ENCODE measurements at places on chromosomes 6 and 20.

DNA sequence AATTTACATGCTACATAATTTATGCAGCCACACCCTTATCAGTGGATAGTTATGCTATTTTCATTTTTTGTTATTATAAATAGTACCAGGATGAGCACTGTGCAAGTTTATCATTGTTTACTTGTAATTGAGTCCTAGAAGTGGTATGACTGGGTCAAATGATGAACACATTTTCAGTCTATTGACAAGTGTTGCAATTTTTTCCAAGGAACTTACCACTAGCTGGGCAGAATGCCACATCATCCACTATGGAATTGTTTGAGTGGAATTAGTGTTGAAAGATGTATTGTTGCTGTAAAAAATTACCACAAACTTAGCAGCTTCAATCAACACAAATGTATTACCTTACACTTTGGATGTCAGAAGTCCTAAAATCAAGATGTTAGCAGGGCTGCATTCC is 38.1 kb upstream of the OPN5 start:
- no peak for DNase-seq

DNA sequence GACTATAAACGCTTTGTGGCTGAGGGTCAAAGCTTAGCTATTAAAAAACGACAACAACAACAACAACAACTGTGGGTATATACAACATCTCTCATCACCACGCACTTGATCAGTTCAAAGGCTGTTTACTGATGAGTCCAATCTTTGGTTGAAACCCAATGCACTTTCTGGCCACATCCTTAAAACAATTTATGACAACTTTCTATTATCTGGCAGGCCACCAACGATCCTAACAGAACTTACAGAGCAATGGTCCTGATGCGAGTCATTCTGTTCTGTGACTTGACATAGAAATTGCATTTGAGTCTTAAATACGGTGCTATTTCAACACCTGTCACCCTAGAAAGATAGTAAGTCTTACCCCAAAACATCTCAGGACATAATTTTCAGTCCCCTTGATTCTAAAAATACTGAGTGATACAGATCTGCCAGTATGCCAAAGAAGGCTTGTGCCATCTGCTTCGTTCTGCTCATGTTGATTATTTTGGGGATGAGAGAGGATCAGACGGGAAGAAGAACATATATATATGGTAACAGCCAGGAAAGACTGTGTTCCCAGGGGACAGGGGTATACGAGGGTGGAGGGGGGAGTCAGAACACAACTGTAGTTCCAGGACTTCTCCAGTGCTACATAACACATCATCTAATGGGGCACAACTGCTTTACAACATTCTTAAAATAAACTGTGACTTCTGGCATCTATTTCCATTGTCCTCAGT is 55.8 kb downstream of the PLAGL1 start:
- no peak for DNase-seq

DNA sequence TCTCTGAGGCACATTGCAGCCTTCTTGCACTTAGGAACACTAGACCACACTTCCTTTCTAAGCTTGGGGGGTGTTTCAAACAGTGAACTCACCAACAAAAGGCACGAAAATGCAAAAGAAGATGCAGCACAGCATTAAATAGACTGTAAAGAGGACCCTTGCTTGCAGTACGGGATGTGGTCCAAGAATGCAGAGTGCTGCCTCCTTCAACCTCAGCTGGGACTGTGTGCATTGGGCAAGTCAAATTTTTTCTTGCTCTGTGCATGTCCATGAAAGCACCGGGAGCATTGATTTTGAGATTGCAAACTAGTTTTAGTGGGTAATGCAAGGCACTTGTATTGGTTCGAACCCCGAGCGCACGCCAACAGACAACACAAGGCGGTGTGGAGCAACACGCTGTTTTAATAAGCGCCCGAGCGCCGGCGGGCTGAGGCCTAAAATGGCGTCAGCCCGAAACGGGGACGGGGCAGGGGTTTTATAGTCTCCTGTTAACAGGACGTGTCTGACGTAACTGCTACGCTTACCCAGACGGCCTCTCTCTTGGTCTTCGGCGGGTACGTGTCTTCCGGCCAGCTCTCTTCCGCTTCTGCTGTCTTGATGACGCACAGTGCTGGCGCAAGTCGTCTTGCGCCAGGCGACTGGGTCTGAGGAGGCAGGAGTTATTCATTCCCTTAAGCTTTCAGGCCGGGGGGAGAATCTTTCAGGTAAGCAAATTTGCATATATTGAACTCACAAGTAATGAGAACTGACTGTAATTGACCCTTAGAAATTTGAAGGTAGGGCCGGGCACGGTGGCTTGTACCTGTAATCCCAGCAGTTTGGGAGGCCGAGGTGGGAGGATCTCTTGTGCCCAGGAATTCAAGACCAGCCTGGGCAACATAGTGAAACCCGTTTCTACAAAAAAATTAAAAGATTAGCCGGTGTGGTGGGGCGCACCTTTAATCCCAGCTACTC is 18.7 kb upstream of the ZFP64 start:
- DNase-seq = no peak

DNA sequence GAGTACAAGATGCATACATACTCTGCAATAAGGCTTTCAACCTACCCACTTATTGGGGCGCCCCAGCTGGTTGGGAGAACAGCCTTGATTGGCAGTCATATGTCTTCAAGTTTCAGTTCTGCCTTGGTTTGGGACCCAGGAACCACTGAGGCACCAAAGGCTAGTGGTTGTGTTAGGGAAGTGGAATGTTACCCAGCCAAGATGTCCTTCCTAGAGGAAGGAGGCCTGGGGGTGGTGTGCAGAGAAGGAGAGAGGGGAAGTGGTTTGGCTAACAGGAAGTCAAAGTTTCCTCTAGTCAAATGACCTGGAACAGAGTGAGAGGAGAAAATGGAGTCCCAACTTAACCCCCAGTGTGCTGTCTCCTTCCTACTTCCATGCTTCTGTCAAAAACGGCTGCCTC is 59.4 kb downstream of the CD164 start:
- DNase-seq = no peak
